CD4-positive, alpha-beta T cell treated with Interleukin-15 for 4 hours (primary cell): ENCODE measurements at places on chromosomes 6 and 20.

- DNase-seq = no peak
Observed at GRCh38 chr6:20931093-20931492, 396.8 kb downstream of the CDKAL1 start.

DNA sequence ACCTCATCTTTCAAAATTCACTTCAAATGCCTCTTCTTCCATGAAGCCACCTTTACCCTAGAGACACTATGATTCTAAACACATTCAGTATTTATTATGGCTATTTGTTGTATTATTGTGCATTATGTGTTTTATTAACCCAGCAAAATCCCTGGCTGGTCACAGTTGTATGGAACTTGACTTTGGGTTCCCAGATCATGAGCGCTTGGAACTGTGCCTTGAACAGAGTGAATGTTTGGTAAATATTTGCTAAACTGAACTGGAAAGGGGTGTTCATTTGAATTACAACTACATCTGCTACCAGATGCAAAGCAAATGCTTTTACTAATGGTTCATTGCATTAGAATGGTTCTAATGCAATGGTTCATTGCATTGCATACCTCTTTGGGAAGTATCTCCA is 259.8 kb downstream of the PKHD1 start:
- DNase-seq = no peak

- DNase-seq = no peak
Observed at GRCh38 chr6:19999319-20000191, 162.4 kb downstream of the ID4 start.

- DNase-seq = no peak
Observed at GRCh38 chr6:46555129-46555528, 63.9 kb upstream of the RCAN2 start.

DNA sequence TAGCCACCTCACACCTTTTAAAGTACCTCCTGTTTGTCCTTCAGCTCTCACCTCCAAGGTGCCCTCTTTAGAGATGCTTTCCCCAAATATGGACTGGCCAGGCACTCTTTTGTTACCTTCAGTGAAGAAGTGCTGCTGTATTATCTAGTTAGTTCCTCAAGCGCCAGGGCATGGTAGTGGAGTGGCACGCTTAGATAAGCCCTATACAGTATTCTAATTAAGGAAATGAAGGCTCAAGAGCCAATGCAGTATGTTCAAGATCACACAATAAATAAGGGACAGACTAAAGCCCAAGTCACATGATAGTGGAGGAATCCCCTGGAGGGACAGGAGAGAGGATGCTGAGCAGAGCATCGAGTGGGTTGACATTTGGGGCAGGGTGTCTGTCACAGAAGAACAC is 28.5 kb upstream of the GFOD1 start:
- no peak for DNase-seq

DNA sequence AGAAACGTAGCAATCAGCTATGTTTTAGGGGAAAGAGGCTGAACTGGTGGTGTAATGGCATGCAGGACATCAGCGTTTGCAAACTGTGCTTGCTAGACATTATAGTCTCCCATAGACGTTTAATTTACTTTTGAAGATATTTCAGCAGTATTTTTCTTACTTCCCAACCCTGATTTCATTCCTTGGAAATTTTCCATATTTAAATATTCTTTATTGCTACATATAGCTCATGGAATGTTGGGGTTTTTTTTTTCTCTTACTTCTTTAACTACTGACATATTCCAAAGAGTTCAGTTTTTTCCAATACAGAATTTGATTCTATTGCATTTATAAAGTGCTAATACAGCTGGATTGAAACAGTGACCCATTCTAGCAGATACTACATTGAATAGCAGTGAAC is 694.4 kb upstream of the CITED2 start:
- no peak for DNase-seq

GRCh38 chr20:47964149-47964548 is 178.9 kb upstream of the SULF2 start:
- DNase-seq = no peak

- no peak for DNase-seq
Observed at GRCh38 chr20:8670893-8671215, 398.0 kb upstream of the PLCB4 start.

GRCh38 chr6:156933201-156934068 is 156.3 kb downstream of the ARID1B start:
- no peak for DNase-seq

GRCh38 chr6:56897789-56898529 is 56.9 kb upstream of the BEND6 start:
- DNase-seq = no peak

- DNase-seq = no peak
Observed at GRCh38 chr20:48405909-48406308, 421.9 kb downstream of the PREX1 start.

DNA sequence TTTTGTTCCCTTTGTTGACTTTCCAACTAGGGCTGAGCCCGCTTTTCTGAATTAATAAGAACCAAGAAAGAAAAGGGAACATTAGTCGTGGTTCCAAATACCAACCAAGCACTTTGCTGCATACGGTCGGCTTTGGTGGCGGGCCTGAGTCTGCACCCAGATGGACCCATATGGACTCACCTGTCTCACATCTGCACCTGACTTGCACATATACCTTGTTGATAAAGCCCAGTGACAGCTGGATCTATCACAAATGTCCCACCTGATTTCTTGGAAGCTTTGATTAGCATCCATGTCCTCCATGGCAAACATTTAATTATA is 39.0 kb downstream of the TPD52L1 start:
- no peak for DNase-seq

DNA sequence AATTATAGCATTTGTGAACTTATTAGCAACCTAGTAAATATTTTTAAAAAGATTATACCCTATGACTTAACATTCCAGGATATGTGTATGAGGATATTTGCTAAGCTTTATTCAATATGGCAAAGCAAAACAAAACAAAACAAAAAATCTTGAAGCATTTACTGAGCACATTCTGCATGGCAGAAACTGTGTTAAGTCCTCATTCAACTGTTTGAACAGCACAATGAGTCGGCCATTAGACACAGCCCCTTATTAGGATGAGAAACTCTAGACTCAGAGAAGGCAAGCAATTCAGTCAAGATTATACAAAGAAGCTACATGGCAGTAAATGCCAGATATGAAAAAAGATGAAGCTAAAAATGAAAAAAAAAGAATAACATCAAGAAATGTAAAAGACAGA is 70.1 kb upstream of the IYD start:
- no peak for DNase-seq

- no peak for DNase-seq
Observed at GRCh38 chr6:816510-817084, 123.7 kb upstream of the EXOC2 start.

DNA sequence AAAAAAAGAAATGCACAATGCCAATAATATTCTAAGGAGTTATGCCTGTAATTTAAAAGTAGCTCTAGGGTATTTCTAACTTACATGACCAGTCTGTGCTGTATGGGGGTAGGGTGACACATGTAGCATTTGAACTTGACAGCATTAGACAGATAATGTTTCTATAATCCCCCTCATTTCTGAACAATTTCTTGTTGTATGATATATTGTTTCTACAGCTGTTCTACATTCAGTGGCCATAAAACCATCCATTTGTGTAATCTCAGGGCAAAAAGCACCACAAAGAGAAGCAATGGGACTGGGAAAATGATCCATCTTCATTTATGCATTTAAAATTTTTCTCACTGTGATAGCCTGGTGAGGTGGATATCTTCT is 767.8 kb downstream of the TFAP2A start:
- DNase-seq = no peak

- DNase-seq = no peak
Observed at GRCh38 chr6:71967436-71967835, 81.1 kb downstream of the RIMS1 start.

DNA sequence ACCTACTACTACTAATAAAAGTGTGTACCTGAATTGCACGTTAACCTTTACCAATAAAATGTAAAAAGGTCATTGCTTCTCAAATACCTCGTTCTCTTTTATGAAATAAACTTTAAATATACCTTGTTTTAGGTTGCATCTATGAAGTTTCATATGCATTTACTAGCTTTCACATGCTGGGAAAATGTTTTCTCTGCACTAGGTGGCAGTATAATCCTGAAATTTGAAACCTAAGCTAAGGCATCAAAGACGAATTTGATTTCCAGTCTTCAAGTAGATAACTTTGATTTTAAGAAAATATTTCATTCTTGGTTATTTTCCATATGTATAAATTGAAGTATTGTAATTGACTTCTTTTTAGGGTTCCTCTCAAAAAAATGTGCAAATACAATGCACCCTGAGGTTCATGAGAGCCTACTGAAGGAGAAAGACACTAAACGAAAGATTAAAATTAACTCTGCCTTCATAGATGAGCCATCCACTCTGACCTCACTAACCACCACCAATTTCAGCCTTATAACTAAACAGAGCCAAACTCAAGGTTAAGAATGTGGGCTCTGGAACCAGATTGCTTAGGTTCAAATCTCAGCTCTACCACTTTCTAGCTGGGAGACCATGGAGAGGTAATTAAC is 7.3 kb upstream of the COL9A1 start:
- DNase-seq = peak; percentile 25

- no peak for DNase-seq
Observed at GRCh38 chr6:149459761-149460160, 25.1 kb downstream of the ZC3H12D start.

GRCh38 chr6:149080511-149080910 is 237.0 kb upstream of the TAB2 start:
- no peak for DNase-seq

- DNase-seq = no peak
Observed at GRCh38 chr6:3724451-3725144, 26.9 kb downstream of the PXDC1 start.

GRCh38 chr6:34671801-34672656 is 24.5 kb downstream of the ILRUN start:
- DNase-seq = peak; percentile 88

DNA sequence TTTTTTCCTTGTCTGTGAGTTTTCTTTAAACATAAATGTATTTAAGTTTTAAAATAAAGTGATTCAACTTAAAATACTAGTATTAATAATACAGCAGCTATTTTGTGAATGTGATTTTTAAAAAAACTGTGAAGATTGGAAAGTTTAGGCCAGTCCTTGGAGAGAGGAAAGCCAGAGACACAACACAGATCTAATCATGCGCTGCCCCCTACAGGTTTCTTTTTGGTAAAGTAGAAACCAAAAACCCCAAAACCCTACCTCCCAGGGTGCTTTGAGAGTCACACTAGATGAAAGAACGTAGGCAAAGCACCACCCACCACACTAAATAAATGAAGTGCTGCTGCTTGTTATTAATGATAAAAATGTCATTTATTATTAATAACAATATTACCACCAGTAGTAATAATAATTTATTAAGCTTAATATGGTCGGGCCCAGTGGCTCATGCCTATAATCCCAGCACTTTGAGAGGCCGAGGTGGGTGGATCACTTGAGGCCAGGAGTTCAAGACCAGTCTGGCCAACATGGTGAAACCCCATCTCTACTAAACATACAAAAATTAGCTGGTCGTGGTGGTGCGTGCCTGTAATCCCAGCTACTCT is 33.7 kb downstream of the SLC9A8 start:
- peak; percentile 65 for DNase-seq

DNA sequence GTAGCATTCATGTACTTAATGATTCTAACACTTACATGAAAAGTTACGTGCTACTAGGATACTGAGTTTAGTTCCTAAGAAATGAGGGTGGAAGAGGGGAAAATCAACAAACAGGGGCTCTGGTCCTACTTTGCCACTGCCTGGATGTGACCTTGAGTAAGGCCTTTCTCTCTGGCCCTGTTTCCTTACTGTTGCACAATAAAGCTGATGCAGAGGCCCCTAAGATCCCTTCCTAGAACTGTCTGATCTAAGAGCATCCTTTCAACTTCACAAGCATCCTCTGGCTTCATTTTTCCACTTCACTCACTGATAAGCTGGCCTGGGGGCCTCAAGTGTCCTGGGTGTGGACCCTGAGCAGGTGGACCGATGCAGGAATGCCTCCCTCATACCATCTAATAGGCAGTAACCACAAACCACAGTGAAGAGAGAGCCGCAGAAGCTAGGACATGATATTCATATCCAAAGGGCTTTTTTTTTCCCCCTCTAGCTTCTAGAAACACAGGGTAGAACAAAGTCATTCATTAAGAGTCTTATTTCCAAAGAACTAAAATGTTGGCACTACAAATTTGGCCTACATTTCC is 21.6 kb downstream of the FKBP1A start:
- no peak for DNase-seq

GRCh38 chr20:52923123-52923937 is 48.8 kb upstream of the TSHZ2 start:
- DNase-seq = no peak

DNA sequence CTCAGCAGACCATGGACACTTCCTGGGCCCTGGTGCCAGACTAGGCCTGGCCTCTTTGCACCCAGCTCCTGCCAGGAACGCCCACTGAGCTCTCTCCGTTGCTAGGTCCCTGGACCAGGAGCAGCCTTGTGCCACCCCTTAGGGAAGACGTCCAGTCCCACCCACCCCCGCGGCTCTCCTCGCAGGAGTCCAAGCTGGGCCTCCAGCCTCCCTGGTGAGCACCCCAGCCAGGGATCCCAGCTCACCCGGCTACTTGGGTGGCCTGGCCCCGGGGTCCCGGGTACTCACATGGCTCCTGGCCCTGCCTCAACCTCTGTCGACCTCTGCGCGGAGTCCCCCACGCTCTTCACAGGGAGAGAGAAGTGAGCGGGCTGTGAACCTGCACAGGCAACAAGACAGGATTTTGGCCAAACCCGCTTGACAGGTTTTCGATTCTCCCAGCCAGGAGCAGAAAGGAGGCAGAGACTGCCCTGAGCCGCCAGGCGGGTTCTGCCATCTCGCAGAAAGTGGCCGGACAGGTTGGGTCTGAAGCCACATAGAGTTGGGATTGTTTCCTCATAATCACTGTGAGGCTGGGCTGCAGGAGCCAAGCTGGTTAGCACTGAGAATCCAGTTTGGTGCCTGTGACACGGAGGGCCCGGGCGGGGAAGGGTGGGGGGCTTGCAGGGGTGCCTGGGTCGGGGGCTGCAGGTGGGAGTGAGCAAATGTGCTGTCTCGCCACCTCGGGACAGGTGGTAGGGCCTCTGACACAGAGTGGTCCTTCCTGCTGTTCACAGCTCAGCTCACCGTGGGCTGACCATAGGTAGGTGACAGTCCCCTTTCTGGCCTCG is at the start of gene RBBP8NL:
Gene RBBP8NL (minus strand): TSS at position 368 of the 830 bp plus-strand sequence. CDS start 7,892 bp downstream, outside the sequence.
- DNase-seq = no peak
